ENCODE measurements at places on chromosomes 2 and 18.

DNA sequence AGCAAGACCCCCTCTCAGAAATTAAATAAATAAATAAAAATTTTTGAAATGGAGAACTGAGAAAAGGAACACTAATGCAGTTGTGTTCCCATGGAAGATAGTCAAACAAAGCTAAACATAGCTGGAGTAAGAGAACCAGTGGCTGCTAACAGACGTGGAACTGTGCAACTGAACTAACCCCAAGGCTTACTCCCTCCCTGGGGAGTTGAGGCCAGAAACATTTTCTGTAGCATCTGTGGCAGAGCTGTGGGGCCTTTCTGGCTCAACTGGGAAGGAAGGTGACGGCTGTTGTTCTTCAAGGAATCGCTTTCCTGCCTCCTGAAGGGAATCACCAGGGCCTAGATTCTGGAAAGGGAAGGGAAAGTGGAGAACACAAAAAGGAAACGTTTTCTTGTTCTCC is 53.9 kb upstream of the B3GNT2 start:
- DNase-seq: no peak

DNA sequence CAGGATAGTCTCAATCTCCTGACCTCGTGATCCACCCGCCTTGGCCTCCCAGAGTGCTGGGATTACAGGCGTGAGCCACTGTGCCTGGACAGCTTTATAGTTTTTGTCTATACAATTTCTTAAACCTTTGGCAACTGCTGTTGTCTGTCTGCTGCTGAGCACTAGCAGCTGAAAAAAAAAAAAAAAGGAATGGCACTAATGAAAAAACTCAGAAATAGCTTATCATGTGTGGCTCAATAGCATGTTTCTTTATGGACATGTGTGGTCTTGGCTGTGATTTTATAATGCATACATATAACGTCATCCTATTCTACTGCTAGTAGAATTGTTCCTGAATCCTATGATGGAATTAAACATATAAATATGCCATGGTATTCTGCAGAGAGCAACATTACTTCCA is 231.2 kb downstream of the TPGS2 start:
- no peak for DNase-seq

DNA sequence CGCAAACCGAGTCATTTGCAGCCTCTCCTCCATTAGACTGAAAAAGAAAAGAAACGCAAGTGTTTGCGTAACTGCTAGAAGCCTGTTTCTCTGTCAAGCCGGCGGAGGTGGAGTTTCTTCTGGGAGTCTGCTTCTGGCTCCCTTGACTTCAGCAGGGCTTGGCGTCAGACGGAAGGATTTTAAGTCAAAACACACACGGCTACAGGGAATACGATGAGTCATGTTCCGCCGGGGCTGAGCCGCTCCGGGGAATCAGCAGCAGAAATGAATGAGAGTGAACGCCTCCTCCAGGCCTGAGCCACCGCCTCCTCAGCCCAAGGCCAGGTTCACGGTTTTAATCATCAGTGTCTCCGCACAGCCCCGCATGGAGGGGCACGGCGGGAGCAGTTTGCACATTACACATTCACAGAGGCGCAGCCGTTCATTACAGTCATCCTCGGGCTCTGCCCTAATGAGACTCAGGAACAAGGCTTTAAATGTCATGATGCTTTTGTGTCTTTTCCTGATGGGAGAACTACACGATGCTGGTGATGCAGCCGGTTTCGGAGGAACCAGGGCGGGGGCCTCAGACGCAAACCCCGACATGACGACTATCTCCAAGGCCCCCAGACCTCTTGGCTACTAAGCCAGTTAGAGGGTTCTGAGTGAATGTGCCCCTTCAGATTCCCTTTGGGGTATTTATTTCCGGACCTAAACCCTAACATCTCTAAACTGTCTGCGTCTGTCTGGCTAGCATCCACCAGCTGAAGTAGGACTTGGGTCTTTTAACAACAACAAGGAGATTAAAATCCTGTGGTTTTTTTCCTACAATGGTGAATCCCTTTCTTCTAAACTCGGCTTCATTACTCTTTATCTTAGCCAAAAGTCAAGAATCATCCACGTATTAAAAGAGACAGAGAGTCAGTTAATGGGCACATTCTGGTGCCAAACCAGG is 11.1 kb upstream of the SCG2 start:
- no peak for DNase-seq

DNA sequence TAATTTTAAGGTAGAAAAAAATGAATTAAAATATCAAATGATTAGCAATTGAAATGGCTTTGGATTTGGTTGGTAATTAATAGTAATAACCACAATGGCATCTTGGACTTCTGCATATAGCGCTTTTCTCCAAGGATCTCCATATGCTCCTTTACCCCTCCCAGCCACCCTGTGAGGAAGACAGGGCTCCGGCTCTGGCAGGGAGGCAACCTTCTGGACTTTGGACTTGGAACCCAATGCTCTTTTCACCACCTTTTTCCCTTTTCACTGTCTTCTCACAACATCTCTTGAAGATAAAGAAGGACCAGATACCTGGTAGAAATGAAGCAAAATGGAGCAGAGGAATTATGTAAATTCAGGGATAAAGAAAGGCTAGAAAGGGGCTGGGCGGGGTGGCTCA is 23.8 kb upstream of the SERTAD2 start:
- no peak for DNase-seq

- DNase-seq: no peak
Observed at GRCh38 chr2:97739020-97739892, 25.9 kb downstream of the ZAP70 start.

DNA sequence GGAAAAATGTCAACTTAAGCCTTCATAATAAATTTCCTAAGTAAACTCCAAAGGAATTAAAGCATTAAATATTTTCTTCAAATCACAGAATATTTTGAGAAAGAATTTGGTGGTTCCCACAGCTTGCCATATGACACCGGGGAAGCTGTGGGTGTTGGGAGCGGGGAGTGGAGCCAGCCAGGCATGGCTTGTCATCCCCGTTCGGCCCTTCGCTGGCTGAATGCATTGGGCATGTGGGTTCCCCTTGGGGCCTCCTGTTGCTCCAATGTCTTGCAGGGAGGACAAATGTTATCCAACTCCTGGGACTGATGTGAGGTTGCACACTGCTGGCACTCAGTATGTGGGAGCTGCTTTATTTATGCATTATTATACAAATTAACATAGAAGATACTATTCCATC is 18.6 kb downstream of the NGEF start:
- DNase-seq: no peak

- DNase-seq: no peak
Observed at GRCh38 chr18:71136487-71136886, 847.6 kb downstream of the SOCS6 start.

GRCh38 chr18:56186319-56186718 is 452.1 kb downstream of the TXNL1 start:
- DNase-seq: no peak

GRCh38 chr2:98573426-98573825 is 34.9 kb downstream of the COA5 start:
- no peak for DNase-seq

GRCh38 chr2:27223416-27223815 is 6.2 kb downstream of the CAD start:
- DNase-seq: no peak

- no peak for DNase-seq
Observed at GRCh38 chr18:46843372-46843771, 73.9 kb downstream of the PIAS2 start.

Data from hematopoietic multipotent progenitor cell treated with erythropoietin and hydrocortisone succinate and interleukin-3 and kit ligand, for 8 days (in vitro differentiated cells).